ENCODE measurements at places on chromosomes 13 and 19. TPM values are rescaled to one million over a fixed set of nuclear protein-coding genes. Genes with fewer than 3 reads are reported as not detected.
A peak's percentile ranks its signal among the peaks of the same experiment; 100 is the strongest.

The FCER2 gene
- total RNA-seq, result not detected

The TLE2 gene
- total RNA-seq, result 45.2 TPM

DNA sequence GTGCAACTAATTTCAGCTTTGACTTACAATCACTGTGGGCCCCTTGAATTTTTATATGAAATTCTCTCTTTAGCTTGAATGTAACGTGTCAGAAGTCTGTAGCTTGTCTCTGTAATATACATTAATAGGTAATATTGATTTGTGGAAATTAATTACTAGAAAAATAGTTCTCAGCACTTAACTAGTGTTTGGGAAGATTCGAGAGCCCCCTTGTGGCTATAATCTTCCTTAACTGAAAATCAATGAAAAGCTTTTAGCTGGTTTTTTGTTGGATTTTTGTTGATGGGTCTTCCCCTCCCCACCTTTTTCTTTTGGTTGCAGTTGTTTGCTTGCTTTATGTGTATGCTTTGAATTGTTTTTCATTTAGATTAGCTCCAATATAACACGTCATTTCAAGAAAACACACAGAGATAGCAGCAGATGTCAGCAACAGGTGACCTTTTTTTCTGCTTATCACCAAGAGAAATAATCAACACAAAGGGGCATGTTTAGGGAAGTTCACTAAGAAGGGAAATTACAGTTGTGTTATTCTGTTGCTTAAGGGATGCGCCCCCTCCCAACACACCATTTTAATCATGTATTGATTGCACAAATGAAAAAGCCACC is 176.8 kb downstream of the OXGR1 start:
- no peaks in the 10 kb centered on the region for H3K27me3 ChIP-seq
- no peak for DNase-seq
- H3K4me3 ChIP-seq, result no peak overlapping the region
- no peaks in the 10 kb centered on the region for H3K36me3 ChIP-seq
- H3K27ac ChIP-seq, result no peak overlapping the region

DNA sequence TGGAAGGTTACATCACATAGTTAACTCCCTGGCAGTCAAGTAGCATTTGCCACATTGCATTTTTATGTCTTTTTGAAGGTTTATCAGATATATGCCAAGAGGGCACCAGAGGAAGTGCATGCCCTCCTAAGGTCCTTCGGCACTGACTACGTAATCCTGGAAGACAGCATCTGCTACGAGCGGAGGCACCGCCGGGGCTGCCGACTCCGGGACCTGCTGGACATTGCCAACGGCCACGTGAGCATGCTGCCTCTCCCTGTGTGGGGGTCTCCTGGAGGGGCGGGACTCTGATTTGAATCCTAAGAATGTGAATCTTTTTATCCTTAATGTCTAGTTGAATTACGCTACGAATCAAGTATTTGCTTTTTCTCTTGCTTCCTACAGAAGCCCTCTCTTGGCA is 74.8 kb downstream of the DPY19L3 start:
- no peaks in the 10 kb centered on the region for H3K4me1 ChIP-seq
- H3K27me3 ChIP-seq, result no peaks in the 10 kb centered on the region
- H3K4me3 ChIP-seq, result no peak overlapping the region
- H3K27ac ChIP-seq, result no peak overlapping the region
- no peak for DNase-seq
- peaks cover 26% of the 10 kb centered on the region for H3K36me3 ChIP-seq

GRCh38 chr13:96090240-96091101 is 564 bp downstream of the HS6ST3 start:
- peak; percentile 16 for DNase-seq
- H3K27me3 ChIP-seq, result no peaks in the 10 kb centered on the region
- no peaks in the 10 kb centered on the region for H3K36me3 ChIP-seq
- no peak overlapping the region for H3K4me3 ChIP-seq
- H3K27ac ChIP-seq, result peak overlapping the region; percentile 48

- H3K36me3 ChIP-seq, result no peaks in the 10 kb centered on the region
- H3K27me3 ChIP-seq, result no peaks in the 10 kb centered on the region
- H3K4me1 ChIP-seq, result peaks cover 3% of the 10 kb centered on the region
- H3K4me3 ChIP-seq, result no peak overlapping the region
These were observed 1551.1 kb downstream of the EFNB2 start for GRCh38 chr13:104984296-104984818.

GRCh38 chr19:35773020-35773806 is 2.2 kb upstream of the ARHGAP33 start:
- no peak overlapping the region for H3K27ac ChIP-seq
- no peak overlapping the region for H3K4me3 ChIP-seq
- no peaks in the 10 kb centered on the region for H3K27me3 ChIP-seq
- no peak for DNase-seq

DNA sequence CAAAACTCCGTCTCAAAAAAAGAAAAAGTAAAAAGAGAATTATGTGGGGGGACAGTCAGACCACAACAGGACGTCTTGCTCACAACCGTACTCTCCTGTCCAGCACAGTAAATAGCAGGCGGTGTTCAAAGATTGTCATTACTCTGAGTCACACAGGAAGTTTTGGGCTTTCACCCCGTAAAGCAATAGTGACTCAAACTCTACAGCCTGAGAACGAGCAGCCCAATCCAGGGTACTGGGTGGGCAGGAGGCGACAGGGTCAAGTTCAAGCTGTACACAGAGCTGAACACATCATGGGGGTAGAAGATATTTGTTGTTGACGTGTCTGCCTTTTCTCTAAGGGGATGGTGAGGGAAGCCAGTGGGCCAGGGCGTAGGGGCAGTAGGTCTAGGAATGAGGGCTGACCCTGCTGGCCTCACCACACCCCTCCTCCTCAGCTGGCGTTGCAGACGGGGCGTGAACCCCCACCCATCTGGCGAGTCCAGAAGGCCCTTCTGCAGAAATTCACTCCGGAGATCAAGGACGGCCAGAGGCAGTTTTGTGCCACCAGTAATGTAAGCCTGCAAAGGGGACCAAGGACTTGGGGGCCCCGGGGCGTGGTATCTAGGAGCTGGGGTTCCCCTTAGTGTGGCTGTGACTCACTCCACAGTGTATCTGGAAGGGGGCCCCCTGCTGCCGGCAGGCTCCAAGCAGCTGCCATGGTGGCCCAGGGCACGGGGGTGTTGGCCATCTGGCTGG is 23.3 kb downstream of the PRR12 start:
- DNase-seq, result no peak
- H3K27ac ChIP-seq, result no peak overlapping the region
- no peak overlapping the region for H3K4me3 ChIP-seq
- peaks cover 11% of the 10 kb centered on the region for H3K4me1 ChIP-seq
- peaks cover 9% of the 10 kb centered on the region for H3K36me3 ChIP-seq

The MEIOSIN gene
- not detected for total RNA-seq
